ENCODE measurements at places on chromosomes 4 and X.

DNA sequence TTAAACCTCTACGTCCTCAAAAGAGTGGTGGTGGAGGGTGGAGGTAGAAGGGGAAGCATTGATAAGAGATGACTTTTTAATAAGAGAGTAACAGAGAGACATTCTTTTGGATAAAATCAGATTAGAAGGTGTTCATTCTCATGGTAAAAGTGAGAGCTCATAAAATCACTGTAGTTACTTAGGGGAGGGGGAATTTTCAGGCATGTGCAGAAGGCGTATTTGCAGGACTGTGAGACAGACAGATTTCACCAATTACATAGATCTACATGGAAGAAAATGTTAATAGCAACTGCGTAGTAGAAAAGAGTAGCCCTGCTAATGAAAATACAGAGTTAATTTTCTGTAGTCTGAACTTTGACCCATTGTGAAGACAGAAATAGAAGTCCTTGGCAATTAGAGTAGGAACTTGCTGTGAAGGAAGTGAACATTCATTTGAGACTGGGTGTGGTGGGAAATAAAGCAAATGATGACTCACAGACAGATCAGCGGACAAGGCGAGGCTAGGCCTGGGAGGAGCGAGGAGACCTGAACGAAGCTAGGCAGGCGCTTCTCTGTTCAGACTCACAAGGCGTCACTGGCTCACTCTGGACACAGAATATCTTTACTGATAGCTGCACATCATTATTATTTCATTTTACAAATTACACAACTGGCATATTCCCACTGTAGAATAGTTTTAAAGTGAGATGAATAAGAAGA is 57.2 kb upstream of the FAM9C start:
- no peak for DNase-seq

DNA sequence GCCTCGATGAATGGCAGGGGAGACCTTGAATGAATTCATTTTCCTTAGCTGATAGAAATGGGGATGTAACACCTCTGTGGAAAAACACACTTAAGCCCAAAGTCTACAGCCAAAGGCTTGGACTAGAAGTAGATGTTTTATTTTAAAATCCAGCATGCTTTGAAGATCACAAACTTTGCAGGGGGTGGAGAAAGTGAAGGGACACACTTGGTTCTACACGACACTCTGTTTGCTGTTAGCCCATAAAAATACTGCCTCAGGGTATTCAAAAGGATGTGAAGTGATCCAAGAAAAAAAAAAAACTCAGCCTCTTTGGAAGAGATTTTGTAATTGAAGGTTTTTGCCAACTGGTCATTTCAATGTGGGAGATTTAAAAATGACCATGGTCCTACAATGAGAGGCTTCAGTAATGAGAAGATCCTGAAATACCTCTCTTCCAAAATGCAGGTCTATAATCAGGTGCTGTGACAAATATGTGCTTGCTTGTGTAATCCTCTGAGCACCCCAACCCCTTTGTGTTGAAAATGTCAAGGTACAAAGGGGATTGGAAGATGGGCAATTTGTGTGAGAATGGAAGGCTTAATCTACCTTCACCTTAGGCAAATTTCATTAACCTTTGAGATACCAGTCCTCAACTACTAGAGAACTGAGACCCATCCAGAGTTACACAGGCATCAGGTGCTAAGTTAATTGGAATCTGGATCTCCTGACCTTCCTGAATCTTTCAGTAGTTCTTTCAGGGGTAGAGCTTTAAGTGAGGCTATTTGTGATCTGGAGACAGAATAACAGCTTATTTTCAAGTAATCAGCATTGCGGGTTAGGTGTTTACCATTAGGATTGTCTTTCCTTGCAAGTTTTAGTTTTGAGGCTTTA is 82.5 kb downstream of the HS6ST2 start:
- no peak for DNase-seq

DNA sequence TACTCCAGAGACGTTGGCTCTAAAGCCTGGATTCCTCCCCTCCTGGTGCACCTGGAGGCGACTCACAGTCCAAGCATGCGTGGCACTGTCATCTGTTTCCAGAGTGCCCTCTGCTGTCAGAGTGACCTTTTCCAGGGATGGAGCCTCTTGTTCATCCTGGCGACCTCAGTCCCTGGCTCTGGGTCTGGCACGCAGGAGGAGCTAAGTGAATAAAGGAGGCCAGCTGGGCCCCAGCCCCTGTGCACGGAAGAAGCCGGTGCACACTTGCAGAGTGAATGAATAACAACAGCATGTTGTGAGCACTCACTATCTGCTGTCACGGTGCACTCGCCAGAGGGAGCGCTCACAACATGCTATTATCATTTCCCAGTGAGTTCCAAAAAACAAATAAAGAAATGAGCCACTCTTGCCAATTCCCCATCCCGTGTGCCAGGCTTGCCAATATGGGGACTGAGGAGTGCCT is 27.8 kb upstream of the PSAPL1 start:
- no peak for DNase-seq

- DNase-seq = no peak
Measured at GRCh38 chrX:130261296-130261893, 7.3 kb downstream of the ZNF280C start.

- no peak for DNase-seq
Measured at GRCh38 chr4:139556724-139557555, 921 bp upstream of the SETD7 start.

DNA sequence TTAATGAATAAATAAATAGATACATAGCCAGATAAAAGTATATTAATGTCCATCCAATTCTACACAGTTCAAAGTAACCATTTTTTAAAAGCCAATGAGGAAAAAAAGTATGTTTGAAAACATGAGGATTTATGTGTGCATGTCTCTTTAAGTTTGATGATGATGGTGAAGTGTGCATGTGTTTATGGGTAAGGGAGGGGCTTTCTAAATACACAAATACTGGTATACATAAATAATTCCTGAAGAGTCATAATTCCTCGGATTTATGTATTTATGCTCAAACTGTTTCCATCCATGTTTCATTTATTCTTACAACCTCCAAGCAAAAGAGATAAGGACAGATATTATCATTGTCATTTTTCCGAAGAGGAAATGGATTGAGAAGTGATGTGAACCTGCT is 75.4 kb downstream of the ENOX2 start:
- no peak for DNase-seq

DNA sequence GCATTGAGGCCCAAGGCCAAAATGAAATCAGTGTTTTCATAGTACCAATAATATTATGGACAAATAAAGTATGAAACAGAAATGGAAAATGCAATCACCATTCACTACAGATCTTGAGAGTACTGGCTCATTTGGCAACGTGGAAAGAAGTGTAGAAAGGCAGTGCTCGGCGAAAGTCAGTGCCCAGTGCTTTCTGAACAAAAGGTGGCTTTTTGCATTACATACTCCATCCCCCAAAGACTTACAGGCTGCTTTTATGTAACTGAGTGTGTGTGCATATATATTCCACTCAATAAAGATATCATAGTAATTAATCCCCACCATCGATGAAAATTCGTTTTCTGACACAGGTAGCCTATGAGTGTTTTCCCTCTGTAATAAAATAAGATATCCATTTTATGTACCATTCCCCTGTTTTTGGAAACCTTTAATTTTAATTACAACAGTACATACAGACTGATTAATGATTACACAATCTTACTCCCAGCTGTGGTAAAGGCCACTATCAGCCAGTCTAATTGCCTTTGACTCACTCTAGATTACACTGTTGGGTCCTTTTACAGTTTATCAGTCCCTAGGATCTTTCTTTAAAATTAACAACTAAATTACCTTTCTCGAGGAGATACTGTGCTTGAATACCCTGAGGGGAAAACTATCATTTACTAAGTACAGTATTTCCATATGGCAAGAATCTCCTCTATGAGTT is 65.9 kb downstream of the MAD2L1 start:
- DNase-seq = no peak

DNA sequence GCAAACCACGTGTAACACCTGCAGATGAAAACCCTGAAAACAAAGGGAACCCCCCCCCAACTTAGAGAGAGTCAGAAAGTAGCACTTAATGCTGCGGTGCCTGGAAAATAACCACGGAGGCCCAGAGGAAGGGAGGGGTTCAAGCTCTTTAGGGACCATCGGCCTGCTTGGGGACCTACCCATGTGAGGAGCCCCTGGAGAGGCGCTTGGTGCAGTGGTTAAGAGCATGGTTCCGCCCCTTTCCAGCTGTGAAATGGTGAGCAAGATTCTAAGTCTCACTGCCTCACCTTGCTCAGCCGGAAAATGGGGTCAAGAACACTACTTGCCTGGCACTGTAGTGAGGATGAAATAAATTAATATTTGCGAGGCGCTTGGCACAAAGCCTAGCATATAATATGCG is 13.8 kb downstream of the SLC25A5 start:
- DNase-seq = no peak

DNA sequence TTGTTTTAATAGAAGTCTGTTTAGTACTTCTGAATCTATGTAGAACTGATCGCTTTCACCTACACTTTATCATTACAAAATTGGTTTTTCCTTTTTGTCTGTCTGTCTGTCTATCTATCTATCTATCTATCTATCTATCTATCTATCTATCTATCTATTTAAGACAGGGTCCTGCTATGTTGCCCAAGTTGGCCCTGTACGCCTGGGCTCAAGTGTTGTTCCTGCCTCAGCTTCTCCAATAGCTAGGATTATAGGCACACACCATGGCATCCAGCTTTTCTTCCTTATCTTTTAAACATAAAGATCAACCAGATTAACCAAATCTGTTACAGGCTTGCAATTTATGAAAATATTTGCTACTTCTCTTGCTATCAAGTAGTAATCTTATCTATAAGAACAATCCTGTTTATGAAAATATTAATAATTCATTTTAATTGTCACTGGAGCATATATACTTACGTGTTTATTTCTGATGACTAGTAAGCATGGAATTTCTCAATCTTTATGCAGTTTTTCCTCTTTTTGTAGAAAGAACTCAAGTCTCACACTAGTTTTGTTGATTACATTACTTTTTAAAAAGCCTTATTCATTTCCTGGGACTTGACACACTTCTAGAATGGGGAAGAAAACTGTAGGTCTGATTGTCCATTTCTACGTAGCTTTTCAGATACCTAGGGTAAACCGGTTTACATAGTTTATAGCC is 24.5 kb downstream of the KIAA0232 start:
- no peak for DNase-seq

DNA sequence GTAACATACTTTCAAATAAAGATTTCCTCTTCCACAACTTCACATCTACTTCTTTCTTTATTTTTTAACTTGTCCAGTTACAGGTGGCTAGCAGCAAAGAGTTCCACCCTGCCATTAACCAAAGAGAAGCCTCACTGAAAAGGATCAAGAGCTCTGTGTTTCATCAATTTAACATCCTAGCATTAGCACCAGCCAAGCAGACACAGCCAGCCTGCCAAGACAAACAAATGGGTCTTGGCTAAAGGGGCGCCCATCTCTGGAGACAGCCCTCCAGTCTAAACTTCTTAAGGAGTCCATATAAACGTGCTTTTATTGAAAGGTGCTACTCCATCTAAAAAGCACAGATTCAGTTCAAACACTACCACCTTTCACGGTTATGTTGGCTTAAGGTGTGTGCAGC is 105.3 kb downstream of the ADAMTS3 start:
- DNase-seq = no peak

DNA sequence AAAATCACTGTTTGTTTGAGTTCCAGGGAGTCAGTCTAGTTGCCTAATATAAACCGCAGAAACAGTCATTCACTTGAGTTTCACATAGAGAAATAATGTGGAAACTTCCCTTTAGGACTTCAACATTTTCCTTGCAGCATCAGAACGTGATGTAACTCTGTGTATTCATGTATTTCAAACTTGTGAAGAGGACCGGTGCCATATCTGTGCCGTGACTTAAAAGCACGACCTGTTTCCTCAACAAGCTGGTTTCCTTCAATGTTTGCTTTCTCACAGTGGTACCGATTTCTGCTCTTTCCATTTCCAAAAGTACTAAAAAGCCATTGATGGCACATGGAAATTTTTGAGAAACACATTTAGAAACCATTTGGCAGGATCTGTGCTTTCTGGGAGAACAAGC is 166.6 kb upstream of the RAPGEF2 start:
- no peak for DNase-seq

- DNase-seq = no peak
Measured at GRCh38 chr4:174663216-174663615, 140.9 kb upstream of the HPGD start.

DNA sequence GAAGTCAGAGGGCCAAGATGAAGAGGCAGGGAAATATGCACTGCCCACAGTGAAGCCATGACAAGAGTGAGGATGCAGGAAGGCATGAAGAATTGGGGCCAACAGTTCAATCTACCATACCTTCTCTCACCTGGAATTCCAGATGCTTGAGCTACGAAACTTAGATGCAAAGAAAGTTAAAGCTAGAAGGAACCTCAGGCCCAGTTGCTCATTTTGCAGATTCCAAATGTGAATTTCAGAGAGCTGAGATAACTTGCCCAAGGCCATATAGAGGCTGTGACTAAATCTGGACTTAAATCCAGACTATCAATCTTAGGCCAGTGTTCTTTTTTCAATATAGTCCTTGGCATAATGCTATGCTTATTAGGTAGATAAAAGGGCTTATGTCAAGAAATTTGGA is 92.7 kb downstream of the SRPX start:
- DNase-seq = no peak

- DNase-seq = no peak
Measured at GRCh38 chr4:1644891-1645657, 39.0 kb downstream of the FAM53A start.

- DNase-seq = no peak
Measured at GRCh38 chr4:166977596-166977995, 256.7 kb downstream of the SPOCK3 start.

DNA sequence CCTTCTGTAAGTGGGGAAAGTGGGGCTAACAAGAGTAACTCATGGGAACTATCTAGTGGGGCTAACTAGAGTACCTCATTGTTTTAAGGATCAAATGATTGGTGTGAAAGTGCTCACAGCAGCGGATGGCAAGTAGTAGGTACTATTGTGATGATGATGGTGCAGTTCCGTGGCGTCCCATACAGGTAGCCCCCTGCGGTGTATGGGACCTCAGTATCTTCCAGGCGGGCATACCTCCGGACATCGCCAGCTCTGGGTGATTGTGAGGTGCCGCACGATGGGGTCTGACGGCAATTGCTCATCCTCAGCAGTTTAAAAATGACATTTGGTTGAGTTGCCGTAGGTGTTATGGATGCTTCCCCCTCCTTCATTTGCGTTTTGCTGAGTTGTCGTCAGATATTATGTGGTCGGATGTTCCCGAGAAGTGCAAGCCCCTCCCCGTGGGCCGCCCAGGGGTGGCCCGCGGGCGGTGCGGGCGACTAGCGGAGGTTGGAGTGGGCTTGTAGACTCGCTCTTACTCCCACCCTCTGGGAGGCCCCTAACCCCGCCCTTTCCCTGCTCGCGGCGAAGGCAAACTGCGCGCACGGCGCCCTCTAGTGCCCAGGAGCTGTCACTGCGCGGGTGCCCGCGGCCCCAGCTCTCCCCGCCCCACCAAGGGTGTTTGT is 18.3 kb upstream of the GPR101 start:
- peak; percentile 66 for DNase-seq

DNA sequence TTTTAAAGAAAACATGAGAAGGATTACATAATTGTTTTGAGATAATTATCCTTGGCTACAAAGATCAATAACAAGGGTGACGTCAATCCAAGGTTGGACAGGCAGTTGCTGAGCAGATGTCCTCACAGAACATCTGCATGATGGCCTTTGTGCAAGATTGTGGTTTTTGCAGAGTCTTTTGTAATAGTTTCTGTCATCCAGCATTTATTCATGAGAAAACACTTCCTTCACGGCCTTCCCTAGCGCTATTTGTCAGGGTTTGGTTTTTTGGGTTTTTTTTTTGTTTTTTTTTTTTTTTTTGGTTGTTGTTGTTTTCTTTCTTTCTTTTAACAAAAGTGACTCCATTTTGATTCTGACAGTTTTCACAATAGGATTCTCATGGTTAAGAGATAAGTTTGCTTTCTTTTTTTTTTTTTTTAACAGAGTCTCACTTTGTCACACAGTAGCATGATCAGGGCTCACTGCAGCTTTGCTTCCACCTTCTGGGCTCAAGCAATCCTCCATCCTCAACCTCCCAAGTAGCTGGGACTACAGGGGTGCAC is 31.5 kb upstream of the ELF2 start:
- DNase-seq = no peak

All from activated gamma-delta T cell treated with anti-CD3 and anti-CD28 coated beads, Interleukin-2, amount 50 U/mL, for 16 hours (primary cell).